ENCODE measurements at places on chromosomes 1 and 21. TPM values are rescaled to one million over a fixed set of nuclear protein-coding genes. Genes with fewer than 3 reads are reported as not detected.

APCS gene
- total RNA-seq: not detected

- DNase-seq: peak; percentile 47
Measured at GRCh38 chr1:22142315-22143064, 407 bp downstream of the WNT4 start.

- no peak for DNase-seq
Measured at GRCh38 chr1:229972600-229973296, 94.3 kb upstream of the GALNT2 start.

HES2 gene
- 98.1 TPM for total RNA-seq

GRCh38 chr21:15775291-15775690 lies 45.5 kb downstream of the USP25 start:
- no peak for DNase-seq

- no peak for DNase-seq
Measured at GRCh38 chr1:84823511-84823910, 69.5 kb downstream of the LPAR3 start.

CFHR4 gene
- not detected for total RNA-seq

GRCh38 chr1:90325168-90325567 lies 330.3 kb downstream of the ZNF326 start:
- DNase-seq: no peak

GRCh38 chr1:10108134-10108663 lies 75.4 kb downstream of the UBE4B start:
- peak; percentile 90 for DNase-seq

NENF gene
- total RNA-seq: 58.9 TPM

- no peak for DNase-seq
Measured at GRCh38 chr1:53320646-53321045, 7.2 kb downstream of the LRP8 start.

All from bronchial epithelial cell (primary cell).